ENCODE measurements at places on chromosomes 7 and 10.

DNA sequence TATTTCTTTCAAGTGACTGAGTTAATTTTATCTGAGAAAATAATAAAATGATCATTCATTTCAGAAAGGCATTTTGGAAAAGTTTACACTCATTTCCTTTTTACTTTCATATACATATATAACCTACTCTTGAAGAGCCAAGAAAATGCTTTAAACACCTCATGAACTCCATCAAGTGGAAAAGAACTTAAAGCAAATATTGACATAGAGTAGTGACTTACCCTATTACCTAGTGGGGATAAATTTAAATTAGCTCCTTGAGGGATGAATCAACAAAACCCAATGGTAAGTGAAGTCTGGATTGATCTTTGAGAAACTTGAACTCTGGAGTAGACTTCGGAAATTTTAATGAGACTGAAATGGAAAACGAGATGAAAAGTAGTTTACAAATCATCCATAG, 88.6 kb downstream of the TMEM26 start:
- no peak for DNase-seq

GRCh38 chr10:124657806-124658205, 86.4 kb downstream of the FAM53B start:
- DNase-seq: peak; percentile 27

GRCh38 chr7:150978126-150978789, at the start of gene KCNH2:
Gene KCNH2 (minus strand): TSS chr7:150978321. CDS start chr7:150977913, 408 bp downstream.
- DNase-seq: no peak

DNA sequence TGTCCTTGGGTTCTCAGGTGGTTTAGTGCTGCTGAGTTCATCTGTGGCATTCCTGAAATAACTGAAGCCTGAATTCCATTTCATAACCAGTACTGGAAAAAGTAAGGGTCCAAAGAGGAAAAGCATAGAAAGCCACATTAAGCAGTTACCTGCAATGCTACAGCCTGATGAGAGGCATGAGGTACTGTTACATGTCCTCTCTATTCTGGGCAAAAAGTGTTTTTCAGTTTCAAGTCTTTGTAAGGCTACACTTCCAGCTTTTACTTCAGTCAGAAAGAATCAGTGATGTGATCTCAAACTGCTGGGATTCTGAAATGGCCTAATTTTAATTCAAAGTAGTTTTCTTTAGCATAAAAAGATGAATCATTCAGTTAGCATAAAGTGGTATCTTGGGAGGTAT, 369.5 kb downstream of the PHF14 start:
- no peak for DNase-seq

DNA sequence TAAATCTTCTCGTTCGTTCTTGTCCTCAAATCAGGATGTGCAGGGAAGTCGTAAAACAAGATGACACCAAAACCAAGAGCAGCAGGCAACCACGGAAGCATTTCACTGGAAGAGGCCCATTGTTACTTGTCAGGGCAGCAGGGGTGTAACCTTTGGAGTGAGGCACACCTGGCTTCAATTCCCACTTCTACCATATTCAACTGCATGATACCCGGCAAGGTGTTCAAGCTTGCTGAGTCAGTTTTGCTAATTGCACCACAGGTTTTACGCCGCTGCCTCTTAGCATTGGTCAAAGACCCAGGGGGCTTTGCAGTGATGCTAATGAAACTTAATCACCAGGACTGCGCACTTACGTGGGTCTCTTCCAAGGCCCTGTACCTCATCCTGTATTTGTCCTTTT, 50.0 kb upstream of the PTER start:
- no peak for DNase-seq

DNA sequence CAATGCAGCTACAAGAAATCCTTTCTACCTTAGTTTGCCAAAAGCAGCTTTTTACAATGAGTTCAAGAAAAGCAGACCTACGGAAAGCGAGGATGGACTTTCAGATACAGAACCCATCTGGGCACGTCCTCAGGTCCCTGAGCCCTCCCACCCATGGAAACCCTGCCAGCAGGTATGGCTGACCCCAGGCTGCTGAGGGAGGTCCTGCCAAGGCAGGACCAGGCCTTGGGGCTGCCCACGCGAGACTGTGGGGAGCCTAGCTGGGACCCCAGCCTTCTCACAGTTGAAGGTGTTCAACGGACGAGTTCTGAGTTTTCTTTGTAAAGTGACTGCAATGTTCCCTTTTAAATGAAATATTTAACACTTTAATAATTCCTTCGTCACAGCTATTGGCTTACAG, 245.0 kb downstream of the MGMT start:
- DNase-seq: no peak

DNA sequence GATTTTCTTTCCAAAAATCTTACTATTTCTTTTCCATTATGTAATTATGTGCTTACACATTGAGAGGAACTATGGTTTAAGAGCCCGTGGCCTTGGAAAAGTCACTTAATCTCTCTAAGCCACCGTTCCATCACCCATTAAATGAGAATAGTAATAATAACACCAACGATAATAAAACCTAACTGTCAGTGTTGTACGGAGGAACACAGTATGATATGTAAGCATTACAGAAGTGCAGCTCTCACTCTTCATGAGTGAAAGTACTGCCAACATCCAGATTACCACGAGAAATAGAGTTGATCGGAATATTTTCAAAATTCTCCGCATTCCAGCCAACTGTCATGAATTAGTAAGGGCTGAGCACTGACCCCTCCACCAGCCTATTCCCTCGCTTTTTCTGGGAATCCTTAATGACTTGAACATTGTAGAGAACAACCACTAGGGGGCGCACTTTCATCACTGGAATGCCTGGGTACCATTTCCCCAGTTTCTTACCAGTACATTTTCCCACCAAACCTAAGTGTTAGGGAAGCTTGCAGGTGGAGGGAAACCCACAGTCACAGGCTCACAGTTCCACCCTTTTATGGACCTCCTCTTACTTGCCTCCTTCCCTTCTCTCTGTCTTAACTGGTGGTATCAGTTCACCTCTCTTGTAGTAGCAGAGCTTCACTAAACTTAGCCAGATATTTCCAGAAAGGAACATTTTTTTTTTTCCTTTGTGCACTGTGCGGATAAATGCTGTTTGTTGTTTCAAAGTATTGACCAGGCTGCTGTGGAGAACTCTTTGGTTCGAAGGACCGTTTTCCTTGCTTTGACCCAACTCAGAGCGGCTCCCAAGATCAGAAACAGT, 27.8 kb downstream of the NKX2-3 start:
- DNase-seq: peak; percentile 23

- no peak for DNase-seq
Observed at GRCh38 chr10:50972591-50972990, 87.2 kb upstream of the A1CF start.

- no peak for DNase-seq
Observed at GRCh38 chr7:138670594-138670993, 30.6 kb downstream of the SVOPL start.

DNA sequence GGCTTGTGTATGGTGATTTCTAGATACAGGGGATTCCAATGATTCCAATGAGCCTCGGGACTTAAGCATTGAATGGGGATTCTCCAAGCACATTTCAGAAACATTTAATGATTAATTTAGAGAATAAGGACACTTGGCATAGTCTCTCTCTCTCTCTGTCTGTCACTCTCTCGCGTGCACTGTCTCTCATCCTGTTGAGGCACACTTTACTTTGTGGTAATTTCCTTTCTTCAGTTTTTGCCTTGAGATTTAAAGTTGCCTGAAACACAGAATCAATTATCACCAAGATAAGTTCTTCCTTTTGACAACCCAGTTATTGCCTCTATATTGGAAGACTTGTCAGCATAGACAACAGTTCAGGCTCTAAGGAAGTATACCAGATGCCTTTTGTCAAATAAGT, 131.6 kb downstream of the ARID5B start:
- DNase-seq: no peak

DNA sequence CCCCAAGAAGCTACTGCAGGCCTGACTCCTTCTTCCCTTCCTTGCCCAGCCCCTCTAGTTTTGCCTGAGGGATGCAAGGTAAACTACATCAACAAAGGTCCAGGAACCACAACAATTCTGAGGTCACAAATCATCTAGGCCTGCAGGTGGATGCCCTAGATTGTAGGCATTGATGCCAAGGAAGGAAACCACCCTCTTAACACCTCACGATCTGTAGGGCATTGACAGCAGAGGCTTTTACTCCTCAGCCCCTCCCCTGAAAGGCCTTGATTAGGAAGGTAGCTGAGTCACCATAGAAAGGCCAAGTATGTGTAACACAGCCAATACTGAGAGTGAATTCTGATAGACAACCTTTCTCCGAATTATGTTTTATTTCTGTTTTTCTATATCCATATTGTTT, 46.7 kb upstream of the FAM3C start:
- DNase-seq: peak; percentile 2

GRCh38 chr10:129864601-129865126, 99.4 kb downstream of the EBF3 start:
- DNase-seq: no peak

DNA sequence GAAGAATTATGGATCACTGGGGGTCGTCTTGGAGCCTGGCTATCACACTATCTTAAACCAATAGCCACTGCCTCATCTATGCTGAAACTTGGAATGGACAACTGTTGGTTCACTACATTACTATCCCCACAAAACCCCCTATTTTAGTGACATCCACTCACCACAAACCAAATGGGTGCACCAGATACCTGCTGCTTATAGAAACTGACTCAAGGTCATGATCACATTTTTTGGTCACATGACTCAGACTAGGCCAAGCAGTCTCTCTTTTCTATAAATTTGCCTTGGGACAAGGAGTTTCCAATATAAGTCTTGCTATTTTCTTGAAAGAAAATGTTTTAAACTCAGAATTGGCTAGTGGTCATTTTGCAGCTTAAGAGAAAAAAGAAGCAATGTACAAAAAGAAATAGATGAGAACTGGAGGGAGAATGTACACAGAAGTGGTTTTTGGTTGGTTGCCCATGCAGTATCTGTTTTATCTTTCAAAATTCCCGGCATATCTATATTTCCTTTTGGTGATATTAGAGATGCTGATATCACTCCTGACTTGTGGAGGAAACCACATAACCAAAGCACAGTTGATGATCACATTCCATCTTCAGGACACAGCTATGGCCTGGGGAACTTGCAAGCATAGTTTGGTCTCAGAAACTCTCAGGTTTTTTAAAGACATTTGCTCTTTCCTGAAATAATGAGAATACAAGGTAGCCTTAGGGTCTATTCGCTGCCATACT, 85.2 kb upstream of the CACNA2D1 start:
- no peak for DNase-seq

GRCh38 chr7:2180081-2180480, 52.7 kb downstream of the MAD1L1 start:
- DNase-seq: no peak

- no peak for DNase-seq
Observed at GRCh38 chr10:86962981-86963310, 4.5 kb downstream of the SNCG start.

Data from effector CD4-positive, alpha-beta T cell (primary cell).